ENCODE measurements at places on chromosomes 1 and 21. TPM values are rescaled to one million over a fixed set of nuclear protein-coding genes. Genes with fewer than 3 reads are reported as not detected.

Gene PI4KB
- 82.3 TPM for total RNA-seq

Gene OR2T29
- total RNA-seq: not detected

Gene BACE2
- total RNA-seq: 0.21 TPM

Gene PADI3
- total RNA-seq: not detected

Gene ITLN1
- total RNA-seq: not detected

Gene RGS2
- total RNA-seq: 16.5 TPM

Gene ARHGAP30
- 217 TPM for total RNA-seq

Gene KIAA1614
- total RNA-seq: 0.22 TPM

Gene TMEM52
- total RNA-seq: not detected

Gene TGFB2
- 0.11 TPM for total RNA-seq

Gene SMPDL3B
- 0.95 TPM for total RNA-seq

Gene WDR64
- not detected for total RNA-seq

Gene TFAP2E
- total RNA-seq: 5.1 TPM

Gene LINGO4
- not detected for total RNA-seq

Gene SH2D5
- 0.19 TPM for total RNA-seq

Gene EPB41
- 60.5 TPM for total RNA-seq

Gene IL20
- not detected for total RNA-seq

Gene TEX38
- total RNA-seq: not detected

Gene TFF3
- not detected for total RNA-seq

Gene TNFRSF9
- 462 TPM for total RNA-seq

Gene TNFRSF14
- total RNA-seq: 93.2 TPM

Gene PTBP2
- 12.5 TPM for total RNA-seq

Gene OXCT2
- total RNA-seq: 0.59 TPM

Gene PLA2G2D
- total RNA-seq: not detected

Gene STX12
- 47.9 TPM for total RNA-seq

Gene UROD
- total RNA-seq: 109 TPM

Gene TMEM269
- 1.9 TPM for total RNA-seq

Gene S100A9
- 13.7 TPM for total RNA-seq

Gene FRRS1
- 3.2 TPM for total RNA-seq

Gene SPRR2D
- total RNA-seq: not detected

Gene NBPF4
- total RNA-seq: not detected

Gene GABRD
- total RNA-seq: not detected

Gene CFHR1
- not detected for total RNA-seq

Gene SLC44A5
- total RNA-seq: not detected

Data from natural killer cell treated with Interleukin-12 subunit alpha and Interleukin-12 subunit beta and Interleukin-15 and Interleukin-18, amount 100 ng/mL, for 72 hours (primary cell).